ENCODE measurements at places on chromosomes 6 and 20.

- DNase-seq, result no peak
Observed at GRCh38 chr6:39060467-39061160, 12.0 kb downstream of the GLP1R start.

DNA sequence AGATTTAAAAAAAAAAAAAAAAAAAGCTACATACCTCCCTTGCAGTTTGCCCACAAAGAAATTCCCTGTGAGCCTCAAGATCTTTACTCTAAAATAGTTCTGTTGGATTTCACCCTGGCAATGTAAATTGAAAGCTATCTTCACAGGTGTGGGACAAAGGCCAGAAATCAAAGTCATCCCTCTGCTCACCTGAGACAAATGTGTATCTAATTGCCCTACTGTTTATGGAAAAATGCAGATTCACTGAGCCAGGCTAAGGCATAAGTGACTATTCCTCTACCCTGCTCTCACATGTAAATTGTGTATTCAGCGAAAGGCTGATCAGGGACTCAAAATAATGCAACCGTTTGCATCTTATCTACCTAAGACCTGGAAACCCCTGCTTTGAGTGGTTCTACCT lies 98.5 kb upstream of the SHLD1 start:
- DNase-seq, result no peak

DNA sequence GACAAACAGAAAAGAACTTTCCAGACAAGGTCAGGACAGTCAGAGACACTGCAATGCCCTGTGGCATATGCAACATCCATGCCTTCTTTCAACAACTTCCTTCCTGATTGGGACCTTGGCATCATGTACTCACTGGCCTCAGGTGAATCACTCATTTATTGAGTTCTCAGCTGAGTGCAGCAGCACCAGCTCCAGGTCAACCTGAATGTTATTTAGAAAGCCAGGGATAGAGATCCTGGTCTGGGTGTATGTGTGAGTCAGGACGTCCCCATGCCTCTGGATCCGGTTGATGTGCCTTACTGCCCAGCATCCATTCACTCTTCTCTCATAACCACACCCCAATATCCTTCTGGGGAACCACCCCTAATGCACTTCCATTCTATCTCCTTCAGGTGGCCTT lies 54.4 kb downstream of the SNRNP48 start:
- no peak for DNase-seq

- DNase-seq, result no peak
Observed at GRCh38 chr20:59850018-59850641, 83.3 kb downstream of the SYCP2 start.

DNA sequence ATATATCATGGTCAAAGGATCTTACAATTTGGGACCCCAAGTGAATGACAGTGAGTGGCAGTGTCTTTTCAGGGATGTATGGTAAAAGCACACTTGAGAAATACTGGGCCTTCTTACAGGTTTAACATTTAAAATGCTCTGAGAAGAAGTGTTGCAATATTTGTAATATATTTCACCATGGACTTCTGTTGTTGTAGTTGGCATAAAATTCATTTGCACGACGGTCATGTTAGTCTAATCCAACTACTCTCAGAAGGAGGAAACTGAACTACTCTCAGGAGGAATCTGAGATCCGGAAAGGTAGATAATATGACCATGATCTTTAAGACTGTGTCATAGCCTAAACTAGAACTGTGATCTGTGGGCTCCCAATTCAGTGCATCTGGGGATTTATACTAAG lies 700.1 kb downstream of the HDGFL1 start:
- DNase-seq, result no peak

- no peak for DNase-seq
Observed at GRCh38 chr6:123169774-123170095, 173.7 kb downstream of the CLVS2 start.

DNA sequence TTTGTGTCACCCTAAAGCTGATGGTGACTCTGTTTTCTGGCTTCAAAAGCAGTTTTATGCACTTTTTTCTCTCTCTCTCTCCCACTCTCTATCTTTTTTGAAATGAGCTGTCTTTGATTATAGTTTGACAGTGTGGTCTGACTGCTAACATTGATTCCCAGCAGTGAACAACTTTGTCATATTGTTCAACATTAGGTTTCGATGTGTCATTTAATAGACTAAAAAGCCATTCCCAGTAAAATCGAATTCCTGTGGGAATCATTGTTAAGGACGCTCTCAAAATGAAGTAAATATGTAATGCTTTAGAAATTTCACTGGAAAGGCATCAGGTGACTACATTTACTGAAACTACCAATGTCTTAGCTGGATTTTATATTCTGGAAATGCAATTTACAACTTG lies 69.9 kb upstream of the FLRT3 start:
- DNase-seq, result no peak

- DNase-seq, result no peak
Observed at GRCh38 chr6:9121549-9121948, 686.2 kb upstream of the SLC35B3 start.

- DNase-seq, result no peak
Observed at GRCh38 chr6:15615802-15616201, 47.0 kb downstream of the DTNBP1 start.

- no peak for DNase-seq
Observed at GRCh38 chr6:28413681-28414080, 14.1 kb upstream of the ZSCAN12 start.

DNA sequence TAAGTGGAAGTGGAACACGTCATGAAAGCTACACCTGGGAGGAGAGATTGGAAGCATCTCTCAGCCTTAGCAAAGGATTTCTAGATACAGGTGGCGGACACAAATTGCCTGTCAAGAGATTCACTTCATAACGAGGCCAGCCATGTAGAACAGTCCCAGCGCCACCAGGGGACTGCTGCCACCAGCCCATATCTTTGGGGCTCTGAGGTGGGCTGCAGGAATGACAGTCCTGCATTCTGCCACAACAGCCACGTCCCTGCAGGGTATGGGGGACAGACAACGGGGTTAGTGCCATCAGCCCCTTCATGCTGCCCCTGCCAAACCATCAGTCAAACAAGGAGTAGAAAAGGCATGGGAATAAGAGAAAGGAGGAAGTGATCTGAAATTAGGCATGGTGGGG lies 81.2 kb upstream of the SASH1 start:
- DNase-seq, result no peak

DNA sequence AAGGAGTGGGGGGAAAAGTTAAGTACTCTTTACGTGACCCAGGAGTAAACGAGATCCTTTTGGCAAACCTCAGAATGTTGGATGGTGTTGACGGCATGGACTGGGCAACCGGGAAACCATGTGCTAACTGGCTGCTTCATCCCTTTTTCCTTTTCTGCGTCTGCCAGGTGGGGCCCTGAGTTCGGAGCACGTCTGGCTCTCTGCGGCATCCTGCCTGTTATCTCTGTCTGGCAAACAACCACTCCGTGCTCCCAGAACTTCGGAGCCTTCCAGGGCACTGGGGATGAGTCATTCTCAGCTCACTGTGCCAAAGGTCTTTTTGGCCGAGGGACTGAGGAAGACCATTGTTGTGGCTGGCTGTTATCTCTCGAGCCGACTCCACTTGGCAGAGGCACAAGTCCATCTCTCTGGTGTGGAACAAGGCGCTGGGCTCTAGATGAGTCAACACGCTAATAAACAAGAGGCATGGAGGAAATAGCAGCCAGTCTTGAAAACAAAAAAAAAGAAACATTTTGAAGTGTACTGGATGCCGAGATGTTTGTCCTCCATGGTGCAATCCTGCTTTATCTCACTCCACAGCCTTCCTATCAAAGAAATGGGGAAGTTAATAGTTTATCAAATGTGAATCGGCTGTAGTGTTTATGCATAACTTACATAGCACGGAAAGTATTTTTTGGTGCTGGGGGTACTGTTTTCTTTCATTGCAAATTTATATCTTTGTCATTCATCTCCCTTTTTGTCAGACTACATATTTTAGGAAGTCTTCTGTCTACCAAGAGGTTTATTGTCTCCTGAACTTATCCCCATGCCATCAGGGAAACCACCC lies 64.6 kb upstream of the TXNDC5 start:
- no peak for DNase-seq

- no peak for DNase-seq
Observed at GRCh38 chr6:636488-636887, 20.4 kb downstream of the HUS1B start.

DNA sequence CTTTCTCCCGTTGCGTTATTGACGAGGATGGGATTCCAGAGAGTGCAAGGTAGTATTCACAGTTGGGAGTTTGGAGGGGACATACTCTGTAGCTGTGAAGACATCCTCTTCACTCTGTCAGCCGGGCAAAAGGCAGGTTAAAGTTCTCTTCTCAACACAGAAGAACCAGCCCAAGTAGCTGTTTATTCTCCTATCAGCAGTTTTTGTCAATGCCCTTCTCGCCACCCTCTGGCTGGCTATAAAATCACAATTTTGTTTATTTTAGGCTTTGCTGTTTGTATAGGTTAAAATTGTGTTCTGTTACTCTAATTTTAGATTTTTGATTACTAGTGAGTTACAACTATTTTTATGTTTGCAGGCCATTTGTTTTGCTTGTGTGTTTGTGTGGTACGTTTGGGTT lies 37.9 kb upstream of the MAS1 start:
- no peak for DNase-seq

DNA sequence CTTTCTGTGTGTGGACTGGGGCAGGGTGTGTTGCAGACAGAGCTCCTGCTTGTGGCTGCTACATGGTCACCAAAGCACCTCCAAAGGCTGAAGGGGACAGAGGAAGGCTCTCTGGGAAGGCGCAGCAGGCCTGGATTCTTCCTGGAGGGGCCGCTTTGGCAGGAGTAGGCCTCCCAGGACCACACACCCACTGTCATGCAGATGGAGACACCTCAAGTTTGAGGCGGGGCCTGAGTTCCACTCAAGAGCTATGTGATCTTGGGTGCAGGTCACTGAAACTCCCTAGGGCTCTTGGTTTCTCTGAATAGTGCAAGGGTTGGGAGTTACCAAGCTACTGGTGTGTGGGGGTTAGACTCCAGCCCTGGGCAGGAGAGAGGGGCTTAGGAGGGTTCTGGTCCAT lies 27.9 kb downstream of the EFCAB8 start:
- DNase-seq, result no peak

- DNase-seq, result no peak
Observed at GRCh38 chr6:1895721-1896120, 286.0 kb downstream of the FOXC1 start.

- no peak for DNase-seq
Observed at GRCh38 chr6:117464700-117465099, 17.8 kb upstream of the DCBLD1 start.

DNA sequence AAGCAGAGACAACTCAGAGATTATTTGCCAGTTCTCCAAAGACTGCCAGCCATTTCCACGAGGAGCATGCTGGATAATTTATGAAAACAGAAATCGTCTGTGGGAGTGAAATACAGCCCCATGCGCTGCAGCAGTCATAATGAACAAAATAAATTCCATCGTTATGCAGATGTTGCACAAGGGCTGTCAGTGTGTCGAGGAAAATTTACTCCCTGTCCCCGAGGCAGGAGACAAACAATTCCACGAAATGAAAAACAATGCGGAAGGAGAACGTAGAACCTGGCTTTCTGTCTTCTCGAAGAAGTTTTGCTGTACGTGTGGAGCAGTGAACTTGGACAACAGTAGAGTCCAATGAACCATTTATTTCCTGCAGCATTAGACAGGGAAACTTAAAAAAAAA lies 399.4 kb downstream of the CD83 start:
- no peak for DNase-seq

DNA sequence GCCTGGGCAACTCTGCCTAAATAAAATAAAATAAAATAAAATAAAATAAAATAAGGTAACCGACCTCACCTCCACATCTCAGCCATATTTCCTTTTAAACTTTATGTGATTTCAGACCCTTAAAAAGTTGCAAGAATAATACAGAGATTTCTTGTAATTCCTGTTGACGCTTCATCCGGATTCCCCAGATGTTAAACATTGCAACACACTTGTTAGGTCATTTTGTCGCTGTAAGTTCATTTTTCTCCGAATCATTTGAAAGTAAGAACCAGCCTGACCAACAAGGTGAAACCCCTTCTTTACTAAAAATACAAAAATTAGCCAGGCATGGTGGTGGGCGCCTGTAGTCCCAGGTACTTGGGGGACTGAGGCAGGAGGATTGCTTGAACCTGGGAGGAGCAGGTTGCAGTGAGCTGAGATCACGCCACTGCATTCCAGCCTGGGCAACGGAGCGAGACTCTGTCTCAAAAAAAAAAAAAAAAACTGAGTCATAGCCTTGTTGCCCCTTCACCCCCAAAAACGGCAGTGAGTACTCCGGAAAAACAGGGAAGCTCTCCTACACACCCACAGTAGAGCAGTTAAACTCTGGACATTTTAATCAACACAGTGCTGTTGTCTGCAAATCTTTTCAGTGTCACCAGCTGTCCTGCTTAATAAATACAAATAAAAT lies 5.9 kb downstream of the PYGB start:
- no peak for DNase-seq

DNA sequence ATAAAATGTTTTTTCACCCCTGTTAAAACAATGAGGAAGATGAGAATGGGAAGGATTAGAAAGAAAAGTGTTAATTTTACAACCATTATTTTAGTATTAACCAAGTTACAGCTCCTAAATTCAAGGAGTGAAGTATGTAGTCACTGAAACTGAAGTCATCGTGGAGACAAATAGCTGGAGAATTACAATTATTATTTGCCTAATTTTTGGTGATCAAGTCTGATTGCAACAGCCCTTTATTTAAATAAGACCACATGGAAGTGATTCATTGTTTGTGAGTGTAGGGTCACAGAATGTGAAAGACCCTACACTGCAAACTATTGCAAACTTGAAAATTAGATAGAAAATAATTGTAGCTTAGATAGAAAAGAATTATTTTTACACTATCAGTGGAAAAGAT lies 292.4 kb downstream of the CENPW start:
- DNase-seq, result no peak

GRCh38 chr6:42751055-42751454 lies 5.2 kb upstream of the TBCC start:
- no peak for DNase-seq

DNA sequence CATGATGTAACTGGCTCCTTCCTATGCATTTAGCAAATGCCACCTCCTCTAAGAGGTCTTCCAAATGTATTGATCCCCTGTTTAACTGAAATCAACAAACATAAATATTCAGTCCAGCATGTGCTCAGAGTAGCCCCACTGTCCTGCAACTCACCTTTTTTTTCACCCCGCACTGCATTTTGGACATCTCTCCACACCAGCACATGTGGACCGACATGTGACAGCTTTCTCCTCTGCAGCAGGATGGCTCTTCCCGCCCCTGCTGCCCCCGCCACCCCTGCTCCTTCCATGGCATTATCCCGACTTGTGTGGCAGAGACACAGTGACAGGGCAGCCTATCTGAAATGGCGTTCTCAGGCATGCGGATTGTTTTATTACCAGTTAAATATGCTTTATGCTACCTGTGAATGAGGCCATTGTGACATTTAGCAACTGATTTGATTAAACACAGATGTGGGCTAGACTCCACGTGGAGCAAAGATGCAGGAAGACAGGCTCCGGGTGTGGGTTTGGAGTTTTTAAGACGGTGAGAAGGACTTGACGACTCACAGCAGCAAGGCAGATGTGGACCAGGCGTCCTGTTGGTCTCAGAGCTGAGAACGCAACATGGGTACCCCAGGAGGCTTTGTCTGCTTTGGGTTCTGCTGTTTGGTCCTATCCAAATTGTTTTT lies 161.2 kb downstream of the EYA2 start:
- no peak for DNase-seq
